Stimulated activated CD8-positive, alpha-beta memory T cell treated with anti-CD3 and anti-CD28 coated beads, Interleukin-4, amount 100 ng/mL, for 4 hours (primary cell): ENCODE measurements at places on chromosomes 5 and 9.

DNA sequence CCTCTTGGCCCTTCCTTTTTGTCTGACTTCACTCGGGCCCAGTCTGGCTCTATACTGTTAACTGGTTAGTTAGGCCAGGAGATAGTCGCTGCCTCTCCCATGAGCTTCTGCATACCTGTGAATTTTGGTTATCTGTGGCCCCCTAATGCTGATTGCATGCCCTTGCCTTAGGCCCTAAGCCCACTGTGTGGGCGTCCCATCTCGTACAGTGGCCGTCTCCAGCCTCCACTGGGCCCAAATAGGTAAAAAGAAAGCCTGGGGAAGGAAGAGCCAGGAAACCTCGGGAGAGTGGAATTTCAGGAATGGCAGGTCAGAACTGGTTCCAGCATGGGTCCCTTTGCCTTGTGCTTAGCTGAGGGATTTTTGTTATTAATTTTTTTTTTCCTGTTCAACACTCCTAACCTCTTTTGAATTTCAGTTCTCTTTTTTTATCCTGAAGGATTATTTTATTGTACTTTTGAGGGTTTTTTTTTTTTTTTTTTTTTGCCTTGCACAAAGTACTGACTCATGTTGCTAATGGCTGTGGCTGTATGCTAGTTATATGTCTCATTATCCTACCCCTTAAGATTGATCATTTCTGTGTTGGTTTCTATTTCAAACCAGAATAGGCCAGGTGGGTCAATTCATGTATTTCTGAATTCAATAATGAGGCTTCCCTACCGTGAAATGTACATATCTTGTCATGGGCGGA, 3.4 kb downstream of the PRRC2B start:
- DNase-seq: no peak

DNA sequence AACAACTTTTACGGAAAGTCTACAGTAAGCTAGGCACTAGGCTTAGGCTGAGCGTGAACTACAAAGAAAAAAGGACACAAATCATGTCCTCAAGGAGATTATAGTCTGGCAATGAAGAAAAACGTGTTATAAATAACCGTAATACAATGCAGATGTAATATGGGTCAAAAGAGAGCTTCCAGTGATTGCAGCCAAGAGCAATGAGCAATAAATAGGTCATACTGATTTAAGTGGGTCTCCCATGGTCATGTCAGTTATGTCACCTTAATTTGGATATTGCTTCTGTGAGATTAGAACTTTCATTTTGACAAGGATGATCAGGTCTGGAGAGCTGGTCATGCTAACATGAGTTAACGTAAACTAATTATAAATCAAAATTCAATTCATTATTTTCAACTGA, 158.6 kb upstream of the GNA14 start:
- DNase-seq: no peak

DNA sequence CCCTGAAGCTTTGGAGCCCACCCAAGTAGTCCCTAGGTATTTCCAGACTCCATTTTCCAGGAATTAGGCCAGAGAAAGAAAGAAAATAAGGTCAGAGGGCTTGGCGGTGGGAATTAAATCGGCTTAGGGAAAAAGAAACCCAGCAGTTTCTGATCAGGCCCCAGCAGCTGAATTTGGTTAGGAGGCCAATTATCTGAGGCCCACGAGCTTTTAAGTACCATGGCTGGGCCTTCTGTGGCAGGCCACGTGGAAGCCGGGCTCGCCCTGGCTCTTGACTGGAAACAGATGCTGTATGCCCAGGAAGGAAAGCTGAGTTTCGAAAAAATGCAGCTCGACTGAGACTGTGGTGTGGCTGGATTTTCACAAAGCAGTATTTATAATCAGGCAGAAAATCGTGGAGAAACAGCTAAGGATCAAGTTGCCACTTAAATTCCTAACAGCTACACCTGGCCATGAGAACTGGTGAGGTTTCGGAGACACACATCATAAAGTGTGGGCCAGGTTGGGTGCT, 75.1 kb upstream of the PANK3 start:
- no peak for DNase-seq

DNA sequence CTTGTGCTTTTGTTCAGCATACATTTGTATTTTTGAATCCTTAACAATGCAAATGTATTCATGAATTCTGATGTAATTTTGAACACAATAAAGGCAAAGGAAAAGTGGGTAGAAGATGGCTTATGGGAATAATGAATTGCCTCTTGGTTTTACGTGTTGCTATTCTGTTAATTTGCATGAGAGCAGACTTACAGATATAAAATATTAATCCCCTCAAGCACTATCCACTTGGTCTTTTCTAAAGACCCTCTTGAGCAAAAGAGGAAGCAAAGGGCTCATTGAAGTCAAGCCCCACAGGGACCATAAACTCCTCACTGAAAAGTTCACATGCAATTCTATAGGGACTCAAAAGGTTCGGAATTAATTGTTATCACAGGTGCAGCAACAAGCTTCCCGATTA, 51.9 kb downstream of the OSTF1 start:
- no peak for DNase-seq

DNA sequence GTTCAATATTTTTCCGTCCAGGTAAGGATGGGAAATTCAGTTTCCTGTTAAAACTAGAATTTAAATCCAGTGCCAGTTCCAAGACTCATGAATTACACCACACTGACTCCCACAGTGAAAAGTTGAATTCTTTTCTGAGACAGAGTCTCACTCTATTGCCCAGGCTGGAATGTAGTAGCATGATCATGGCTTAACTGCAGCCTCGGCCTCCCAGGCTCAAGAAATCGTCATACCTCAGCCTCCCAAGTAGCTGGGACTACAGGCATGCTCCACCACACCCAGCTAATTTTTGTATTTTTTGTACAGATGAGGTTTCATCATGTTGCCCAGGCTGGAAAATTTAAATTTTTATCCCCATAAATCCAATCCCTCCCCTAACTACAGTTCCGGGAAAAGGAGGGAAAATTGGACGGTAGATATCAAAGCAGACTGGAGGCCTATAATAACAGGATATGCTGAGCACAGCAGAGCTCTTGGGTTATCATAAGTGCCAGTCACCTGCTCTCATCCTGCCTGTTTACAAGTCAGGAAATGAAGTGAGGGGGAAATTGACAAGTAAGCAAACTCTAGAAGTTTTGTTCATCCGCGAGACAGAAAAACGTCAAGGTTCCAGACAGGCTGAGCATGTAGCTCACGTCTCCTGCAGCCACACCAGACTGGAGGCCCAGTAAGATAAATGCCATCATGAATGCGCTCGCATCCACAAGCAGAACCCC, 105.7 kb downstream of the UGCG start:
- no peak for DNase-seq

- DNase-seq: no peak
Observed at GRCh38 chr5:43352915-43353314, 39.7 kb upstream of the HMGCS1 start.

DNA sequence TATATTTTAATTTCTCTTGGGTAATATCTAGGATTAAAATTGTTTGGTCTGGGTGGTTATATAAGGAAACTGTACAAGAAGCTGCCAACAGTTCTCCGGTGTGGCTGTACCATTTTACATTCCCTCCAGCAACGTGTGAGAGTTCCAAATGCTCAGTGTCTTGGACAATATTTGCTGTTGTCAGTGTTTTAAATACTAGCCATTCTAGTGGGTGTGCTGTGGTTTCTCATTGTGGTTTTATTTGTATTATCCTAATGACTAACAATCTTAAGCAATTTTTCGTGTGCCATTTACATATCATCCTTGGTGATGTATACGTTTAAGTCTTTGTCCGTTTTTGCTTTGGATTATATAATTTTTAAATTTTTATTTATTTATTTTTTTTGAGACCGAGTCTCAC, 34.0 kb downstream of the TNFSF15 start:
- no peak for DNase-seq

DNA sequence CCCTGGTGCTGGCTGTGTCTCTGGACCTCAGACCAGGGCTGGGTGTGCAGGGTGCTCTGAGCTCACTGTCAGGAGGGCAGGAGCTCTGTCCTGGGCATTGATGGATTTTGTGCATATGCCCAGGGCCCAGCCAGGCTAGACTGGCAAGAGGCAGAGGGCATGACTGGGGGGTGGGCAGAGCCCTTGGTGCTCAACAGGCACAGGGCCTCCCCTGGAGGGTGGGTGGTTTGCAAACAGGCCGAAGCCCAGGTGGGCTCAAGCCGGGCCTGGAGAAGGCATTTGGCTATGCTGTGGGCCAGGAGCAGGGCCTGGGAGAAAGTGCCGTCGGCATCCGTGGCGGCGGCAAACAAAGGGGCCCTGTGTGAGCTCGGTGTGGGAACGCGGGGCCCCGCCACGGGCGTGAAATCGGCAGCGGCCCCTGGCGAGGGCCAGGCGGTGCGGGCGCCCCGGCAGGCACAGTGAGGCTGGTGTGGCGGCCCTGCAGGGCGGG, 1.9 kb upstream of the NRARP start:
- DNase-seq: no peak

DNA sequence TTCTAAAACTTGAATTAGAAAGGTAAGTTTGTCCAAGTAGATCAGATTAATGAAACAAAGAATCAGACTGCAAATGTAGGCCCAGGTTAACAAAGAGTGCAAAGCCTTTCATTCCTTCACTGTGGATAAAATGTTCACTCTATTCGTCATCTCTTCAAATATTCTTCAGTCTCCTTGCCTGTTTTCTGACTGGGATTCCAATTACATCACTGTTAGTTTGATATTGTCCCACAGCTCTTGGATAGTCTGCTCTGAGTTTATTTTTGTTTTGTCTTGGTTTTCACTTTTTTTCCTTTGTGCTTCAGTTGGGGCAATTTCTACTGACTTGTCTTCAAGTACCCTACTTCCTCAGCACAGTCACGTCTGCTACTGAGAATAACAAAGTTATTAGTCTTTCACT, 38.5 kb upstream of the GZMA start:
- DNase-seq: no peak

GRCh38 chr9:114029311-114030170, 48.6 kb downstream of the AMBP start:
- no peak for DNase-seq

GRCh38 chr9:71567890-71568289, 200.4 kb downstream of the CEMIP2 start:
- no peak for DNase-seq

DNA sequence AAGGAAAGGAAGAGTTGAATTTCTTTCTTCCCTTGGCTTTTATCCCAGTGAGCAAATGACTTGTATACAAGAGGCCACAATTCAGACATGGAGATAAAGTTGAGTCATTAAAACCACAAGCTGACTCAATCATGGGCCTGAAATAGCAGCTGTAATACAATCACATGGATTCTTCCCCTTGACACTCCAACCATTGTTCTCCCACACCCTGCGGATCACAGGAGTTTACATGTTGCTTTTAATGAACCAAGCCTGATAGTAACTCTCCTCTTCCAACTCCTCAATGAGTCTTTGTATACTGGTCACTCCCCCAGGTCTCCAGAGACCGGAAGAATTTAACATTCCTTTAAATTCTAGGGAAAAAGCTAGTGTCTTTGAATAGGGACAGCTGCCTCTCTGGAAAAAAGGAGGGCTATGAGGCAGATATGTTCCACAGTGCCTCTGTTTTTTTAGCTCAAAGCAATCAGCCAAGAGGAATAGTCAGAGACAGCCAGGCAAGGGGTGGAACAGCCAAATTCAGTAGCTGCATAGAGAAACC, 32.4 kb downstream of the PCDHGC5 start:
- no peak for DNase-seq
